ENCODE measurements at places on chromosomes 6 and 20.

DNA sequence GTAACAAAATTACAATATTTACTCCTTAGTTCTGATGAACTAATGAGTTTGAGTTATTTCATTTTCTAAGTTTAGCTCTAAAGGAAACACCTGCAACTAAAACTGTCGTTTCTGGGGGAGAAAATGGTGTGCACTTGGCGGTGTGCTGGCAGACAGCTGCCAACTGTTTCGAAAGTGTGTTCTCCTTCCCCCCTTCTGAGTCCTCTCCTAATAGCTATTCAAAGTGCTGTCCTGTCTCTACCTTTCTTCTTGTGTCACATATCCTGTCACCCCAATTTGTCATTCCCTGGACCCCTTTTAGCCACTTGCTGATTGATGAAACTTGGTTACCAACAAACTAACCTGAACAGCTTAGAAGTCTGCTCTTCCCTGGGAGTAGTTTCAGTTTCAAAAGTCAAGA lies 4.9 kb upstream of the UBE2J1 start:
- DNase-seq = no peak

- no peak for DNase-seq
These were observed 413.7 kb downstream of the QKI start for GRCh38 chr6:163828038-163828795.

DNA sequence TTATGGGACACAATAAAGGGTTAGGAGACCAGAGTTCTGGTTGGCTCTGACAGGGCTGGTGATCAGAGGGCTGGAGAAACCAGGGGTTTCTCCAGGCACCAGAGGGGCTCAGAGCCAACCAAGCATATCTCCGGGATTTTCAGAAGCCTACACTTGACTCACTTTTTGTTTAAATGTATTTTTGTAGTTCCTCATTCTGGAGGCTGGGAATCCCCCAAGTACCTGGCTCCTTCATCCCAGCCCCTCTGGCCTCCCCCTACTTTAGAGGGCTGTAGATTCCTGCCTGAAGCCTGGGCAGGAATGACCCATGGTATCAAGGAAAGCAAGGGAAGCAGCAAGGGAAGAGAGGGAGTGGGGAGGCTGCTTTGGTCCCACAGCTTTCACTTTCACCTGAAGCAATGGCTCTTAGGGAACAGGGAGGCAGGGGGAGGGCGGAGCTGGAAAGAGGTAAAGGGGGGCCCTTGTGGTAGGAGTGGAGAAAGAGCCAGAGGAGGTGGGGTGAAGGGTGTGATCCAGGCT lies 973 bp downstream of the CD40 start:
- no peak for DNase-seq

DNA sequence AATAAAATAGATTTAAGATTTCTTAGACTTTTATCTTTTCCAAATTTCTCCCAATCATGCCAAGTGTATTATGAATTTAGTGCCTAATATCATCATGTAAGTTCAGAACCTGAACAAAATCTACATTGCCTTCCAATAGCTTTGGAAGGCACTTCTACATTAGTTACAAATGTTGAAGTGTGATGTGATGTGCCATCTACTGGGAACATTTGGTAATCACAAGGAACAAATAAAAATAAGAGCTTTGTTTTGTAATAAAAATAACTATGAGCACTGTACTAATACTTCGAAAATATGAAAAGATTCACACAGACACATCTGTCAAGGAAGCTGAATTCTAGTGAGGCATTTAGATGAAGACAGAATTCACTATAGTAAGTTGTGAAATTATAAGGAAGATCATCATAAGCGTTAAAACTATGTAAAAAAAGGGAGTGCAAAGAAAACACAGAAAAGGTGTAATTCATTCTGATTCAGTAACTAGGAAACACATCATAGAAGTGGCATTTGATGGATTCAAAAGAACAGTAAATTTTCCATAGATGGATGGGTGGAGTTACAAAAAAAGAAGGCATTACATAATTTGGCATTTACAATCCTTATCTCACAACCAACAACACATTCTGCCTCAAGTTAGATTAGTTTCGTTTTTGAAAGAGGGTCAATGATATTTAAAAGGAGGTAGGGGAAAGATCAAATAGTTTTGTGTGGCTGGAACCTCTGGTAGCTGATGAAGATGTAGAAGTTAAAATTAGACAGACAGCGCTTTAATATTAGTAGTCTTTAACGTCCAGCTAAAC lies 161.0 kb downstream of the ASCC3 start:
- DNase-seq = no peak

GRCh38 chr20:50555662-50556061 lies 45.5 kb downstream of the PTPN1 start:
- DNase-seq = no peak

DNA sequence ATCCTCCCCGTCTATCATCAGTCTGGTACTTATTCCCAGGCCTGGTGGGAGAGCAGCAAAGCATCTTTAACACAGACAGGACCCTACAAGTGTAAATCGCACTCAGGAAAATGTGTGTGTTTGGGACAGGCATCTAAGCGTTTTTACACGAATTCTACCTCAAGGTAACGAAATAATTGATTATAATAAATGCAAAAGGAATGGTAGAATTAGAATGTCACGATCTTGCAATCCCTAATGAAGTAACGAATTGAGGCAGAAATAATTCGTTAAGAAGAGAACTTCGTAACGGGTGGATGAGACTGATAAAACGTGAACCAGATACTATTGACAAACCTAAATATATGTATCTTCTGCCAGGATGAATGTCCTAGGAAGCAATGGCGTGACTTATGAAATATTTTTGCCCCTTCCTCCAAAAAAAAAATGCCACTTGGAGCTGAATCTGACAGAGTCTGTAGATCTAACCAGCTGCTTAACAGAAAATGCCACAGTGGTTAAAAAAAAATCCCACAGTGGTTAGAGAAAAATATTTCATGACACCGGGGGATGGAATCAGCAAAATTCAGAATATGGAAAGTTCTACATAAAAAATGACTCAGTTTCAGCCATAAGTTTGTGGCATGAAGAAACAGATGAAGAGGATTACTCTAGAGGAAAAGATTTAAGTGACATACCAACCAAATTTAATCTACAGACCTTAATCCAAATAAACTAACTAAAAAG lies 68.7 kb downstream of the F13A1 start:
- DNase-seq = no peak

DNA sequence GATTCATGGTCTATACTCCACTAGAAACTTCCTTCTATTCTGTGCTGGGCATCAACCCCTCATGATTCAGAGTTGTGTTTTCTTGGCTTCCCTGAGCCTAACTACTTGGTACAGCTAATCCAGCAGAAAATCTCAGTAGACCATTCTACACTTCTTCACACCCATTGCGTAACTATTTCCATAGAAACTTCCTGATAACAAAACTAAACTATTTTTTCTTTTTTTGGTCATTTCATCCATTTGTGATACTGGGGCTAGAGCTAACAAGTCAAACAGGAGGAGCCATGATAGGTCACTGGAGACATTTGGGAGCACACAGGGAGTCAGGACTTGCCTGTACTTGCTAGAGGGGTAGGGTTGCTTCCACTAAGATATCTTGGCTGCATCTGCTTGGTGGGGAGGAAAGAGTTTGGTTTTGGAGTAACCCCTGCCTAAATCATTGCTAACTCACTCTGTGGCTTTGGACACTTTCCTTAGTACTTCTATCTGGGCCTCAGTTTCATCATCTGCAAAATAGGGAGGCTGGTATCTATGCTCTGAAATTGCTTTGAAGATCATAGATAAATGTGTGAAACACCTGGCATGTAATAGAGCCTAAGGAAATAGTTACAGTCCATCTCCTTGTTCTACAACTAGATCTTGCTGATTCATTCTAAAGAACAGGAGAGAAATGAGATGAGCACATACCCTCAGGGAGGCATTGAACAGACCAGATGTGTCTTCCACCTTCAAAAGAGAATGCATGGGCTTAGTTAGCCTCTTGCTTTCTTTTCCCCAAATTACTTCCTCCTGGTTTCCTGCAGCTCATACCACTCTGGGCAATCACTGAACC lies 127.9 kb upstream of the ADGRF1 start:
- DNase-seq = no peak

DNA sequence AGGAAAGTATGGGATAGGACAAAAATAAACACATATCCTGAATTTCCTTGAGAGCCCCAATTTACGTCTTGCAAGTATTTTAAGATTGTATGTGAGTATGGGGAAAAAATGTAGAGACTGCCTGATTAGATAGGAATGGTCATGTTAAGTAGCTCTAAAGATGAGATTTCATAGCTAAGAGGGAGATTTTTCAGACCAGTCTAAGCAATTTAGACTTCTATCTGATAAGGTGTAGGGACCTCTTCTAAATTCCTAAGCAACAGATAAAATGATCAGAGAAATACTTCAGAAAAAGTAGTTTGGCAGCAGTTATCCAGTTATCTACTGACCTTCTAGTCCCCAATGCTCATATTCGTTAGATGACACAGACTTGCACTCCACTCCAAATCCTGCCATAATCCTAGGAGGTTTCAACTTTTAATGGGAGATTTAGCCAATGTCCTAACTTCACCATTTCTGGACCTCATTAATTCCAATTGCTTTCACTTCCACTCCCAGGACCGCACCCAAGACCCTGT lies 90.0 kb downstream of the FILIP1 start:
- DNase-seq = no peak

DNA sequence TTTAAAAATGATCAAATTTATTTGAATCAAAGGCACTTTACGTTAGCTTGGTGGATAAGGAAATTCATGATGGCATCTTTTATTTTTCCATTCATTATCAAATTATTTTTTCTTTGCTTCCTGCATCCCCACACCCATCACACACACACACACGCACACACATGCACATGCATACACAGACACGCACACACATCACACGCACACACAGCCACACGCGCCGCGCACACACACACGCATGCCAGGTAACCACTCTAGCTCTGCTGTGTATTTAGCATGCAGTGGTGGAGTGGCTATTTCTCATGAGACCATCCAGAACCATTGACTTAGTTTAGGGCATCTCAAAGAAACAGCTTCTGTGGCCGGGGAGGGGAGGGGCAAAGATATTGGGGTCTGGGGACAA lies 47.0 kb downstream of the GNAS start:
- DNase-seq = no peak

DNA sequence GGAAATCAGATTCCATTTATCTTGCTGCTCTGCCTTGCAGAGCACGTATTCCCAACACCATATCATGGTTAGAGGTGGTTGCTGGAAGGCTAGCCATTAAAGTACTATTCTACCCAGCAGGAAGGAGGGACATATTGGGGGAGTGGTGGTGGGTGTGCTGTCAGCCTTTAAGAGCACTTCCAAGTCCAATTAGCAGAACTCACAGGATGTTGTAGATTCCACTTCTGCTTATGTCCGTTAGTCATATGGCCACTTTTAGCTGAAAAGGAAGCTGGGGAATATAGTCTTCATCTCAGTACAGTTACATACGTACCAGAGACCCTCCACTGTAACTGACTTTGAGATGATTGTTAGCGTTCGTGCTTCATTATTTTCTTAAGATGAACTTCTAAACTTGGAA lies 94.4 kb downstream of the SAMD3 start:
- no peak for DNase-seq

GRCh38 chr6:20302702-20303251 lies 90.5 kb upstream of the MBOAT1 start:
- no peak for DNase-seq

DNA sequence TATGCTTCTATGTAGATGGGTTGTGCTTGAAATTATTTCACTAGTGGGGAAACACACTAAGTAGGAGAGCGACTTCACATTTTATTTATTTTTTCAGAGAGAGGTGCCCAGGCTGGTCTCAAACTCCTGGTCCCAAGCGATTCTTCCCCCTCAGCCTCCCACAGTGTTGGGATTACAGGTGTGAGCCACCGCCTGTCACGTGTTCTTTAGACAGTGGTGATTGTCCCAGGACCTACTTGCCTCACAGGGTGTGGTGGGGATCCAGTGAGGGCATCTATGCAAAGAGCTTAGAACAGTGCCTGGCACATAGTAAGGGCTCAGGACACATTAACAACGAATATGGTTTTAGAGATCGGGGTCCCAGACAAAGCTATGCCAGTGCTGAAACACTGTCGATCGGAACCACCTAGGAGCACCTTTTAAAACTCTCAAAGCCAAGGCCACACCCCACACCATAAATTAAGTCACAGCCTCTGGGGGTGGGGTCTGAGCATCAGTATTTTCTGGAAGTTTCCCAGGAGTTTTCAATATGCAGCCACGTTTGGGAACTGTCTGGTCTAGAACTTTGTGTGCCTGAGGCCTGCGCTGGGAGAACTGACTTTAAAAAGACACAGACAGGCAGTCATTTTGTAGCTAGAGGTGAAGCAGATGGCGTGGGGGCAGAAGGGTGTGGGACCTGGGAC lies 4.8 kb upstream of the BCAS4 start:
- DNase-seq = no peak

- no peak for DNase-seq
These were observed 20.7 kb upstream of the PKHD1 start for GRCh38 chr6:52108128-52108527.

- no peak for DNase-seq
These were observed 15.7 kb downstream of the HTR1E start for GRCh38 chr6:86952991-86953390.

- no peak for DNase-seq
These were observed 243.5 kb downstream of the CDKAL1 start for GRCh38 chr6:20777801-20778200.

- DNase-seq = no peak
These were observed 6.2 kb upstream of the GHRH start for GRCh38 chr20:37267667-37268313.

GRCh38 chr6:52617087-52617486 lies 40.2 kb upstream of the TRAM2 start:
- DNase-seq = no peak

GRCh38 chr20:50475681-50476292 lies 34.4 kb upstream of the PTPN1 start:
- DNase-seq = no peak

- DNase-seq = no peak
These were observed 23.2 kb upstream of the SAMHD1 start for GRCh38 chr20:36974660-36975059.

- no peak for DNase-seq
These were observed 26.8 kb downstream of the BHLHE23 start for GRCh38 chr20:62979876-62980373.

GRCh38 chr6:117328005-117328389 lies 62.6 kb downstream of the VGLL2 start:
- no peak for DNase-seq

GRCh38 chr20:4134355-4134834 lies 119.0 kb upstream of the RNF24 start:
- no peak for DNase-seq

- no peak for DNase-seq
These were observed 160.9 kb downstream of the FRK start for GRCh38 chr6:115899730-115900282.

DNA sequence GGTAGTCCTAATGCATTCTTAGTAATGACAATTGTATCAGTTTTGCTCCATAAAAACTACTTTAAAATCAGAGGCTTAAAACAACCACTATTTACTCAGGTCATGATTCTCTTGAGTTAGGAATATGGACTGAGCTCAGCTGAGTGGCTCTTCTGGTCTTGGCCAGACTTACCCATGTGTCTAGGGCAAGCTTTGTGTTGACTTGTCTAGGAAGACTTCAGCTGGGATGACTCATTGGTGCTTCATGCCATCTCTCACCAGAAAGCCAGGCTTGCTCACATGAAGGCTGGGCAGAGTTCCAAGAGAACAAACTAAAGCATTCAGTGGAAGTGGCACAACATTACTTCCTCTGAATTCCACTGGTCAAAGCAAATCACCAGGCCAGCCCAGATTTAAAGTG lies 155.3 kb downstream of the DHX35 start:
- DNase-seq = no peak

GRCh38 chr6:154893917-154894316 lies 101.2 kb upstream of the TIAM2 start:
- DNase-seq = no peak

- no peak for DNase-seq
These were observed 29.3 kb downstream of the ARHGAP18 start for GRCh38 chr6:129680633-129681032.

GRCh38 chr6:116409756-116410155 lies 39.0 kb downstream of the DSE start:
- no peak for DNase-seq

Data from stimulated activated CD4-positive, alpha-beta T cell treated with anti-CD3 and anti-CD28 coated beads, TNF-alpha, amount 100 ng/mL, for 24 hours (primary cell).